ENCODE measurements at places on chromosomes 5 and 9. TPM values are rescaled to one million over a fixed set of nuclear protein-coding genes. Genes with fewer than 3 reads are reported as not detected.

DNA sequence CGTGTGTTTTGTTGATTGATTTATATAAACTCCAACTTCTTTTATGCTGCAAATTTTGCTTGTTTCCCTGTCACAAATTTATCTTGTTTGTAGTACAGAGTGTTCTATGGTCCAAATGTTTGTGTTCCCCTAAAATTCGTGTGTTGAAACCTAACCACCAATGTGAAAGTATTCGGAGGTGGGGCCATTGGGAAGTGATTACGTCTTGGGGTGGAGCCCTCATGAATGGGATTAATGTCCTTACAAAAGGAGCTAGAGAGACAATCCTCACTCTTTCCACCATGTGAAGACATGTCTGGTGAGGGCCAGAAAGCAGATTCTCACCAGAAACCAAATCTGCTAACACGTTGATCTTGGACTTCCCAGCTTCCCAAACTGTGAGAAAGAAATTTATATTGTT, 262.0 kb downstream of the MAN2A1 start:
- no peak for DNase-seq
- H3K36me3 ChIP-seq = no peaks in the 10 kb centered on the region
- no peak overlapping the region for H3K4me3 ChIP-seq
- no peaks in the 10 kb centered on the region for H3K4me1 ChIP-seq

- H3K27ac ChIP-seq = peak overlapping the region; percentile 54
- no peak for DNase-seq
- no peaks in the 10 kb centered on the region for H3K36me3 ChIP-seq
Observed at GRCh38 chr9:2263111-2263510, 248.0 kb downstream of the SMARCA2 start.

The CDH12 gene
- polyA plus RNA-seq = not detected

The MAMDC2 gene
- 0.09 TPM for polyA plus RNA-seq

- no peaks in the 10 kb centered on the region for H3K4me1 ChIP-seq
- H3K4me3 ChIP-seq = no peak overlapping the region
- no peaks in the 10 kb centered on the region for H3K27me3 ChIP-seq
Observed at GRCh38 chr5:97418462-97418861, 235.4 kb upstream of the RIOK2 start.

- DNase-seq = no peak
- H3K4me3 ChIP-seq = no peak overlapping the region
- H3K27ac ChIP-seq = no peak overlapping the region
- peaks cover 2% of the 10 kb centered on the region for H3K4me1 ChIP-seq
Observed at GRCh38 chr9:131418143-131419025, 24.5 kb downstream of the PRRC2B start.

The LECT2 gene
- polyA plus RNA-seq = not detected

GRCh38 chr5:54517512-54518145, at the start of gene SNX18:
Gene SNX18, plus strand, starts transcription at chr5:54517759. Its CDS starts 194 bp downstream, at chr5:54517953.
- peak; percentile 87 for DNase-seq
- H3K4me1 ChIP-seq = peaks cover 40% of the 10 kb centered on the region
- H3K36me3 ChIP-seq = peaks cover 3% of the 10 kb centered on the region
- no peaks in the 10 kb centered on the region for H3K27me3 ChIP-seq
- peak within 1 kb of the TSS; percentile 92 for H3K27ac ChIP-seq

Measured in CD14-positive monocyte (primary cell).